SJSA1 (cell line): ENCODE measurements at places on chromosomes 6 and 20.
A peak's percentile ranks its signal among the peaks of the same experiment; 100 is the strongest.

DNA sequence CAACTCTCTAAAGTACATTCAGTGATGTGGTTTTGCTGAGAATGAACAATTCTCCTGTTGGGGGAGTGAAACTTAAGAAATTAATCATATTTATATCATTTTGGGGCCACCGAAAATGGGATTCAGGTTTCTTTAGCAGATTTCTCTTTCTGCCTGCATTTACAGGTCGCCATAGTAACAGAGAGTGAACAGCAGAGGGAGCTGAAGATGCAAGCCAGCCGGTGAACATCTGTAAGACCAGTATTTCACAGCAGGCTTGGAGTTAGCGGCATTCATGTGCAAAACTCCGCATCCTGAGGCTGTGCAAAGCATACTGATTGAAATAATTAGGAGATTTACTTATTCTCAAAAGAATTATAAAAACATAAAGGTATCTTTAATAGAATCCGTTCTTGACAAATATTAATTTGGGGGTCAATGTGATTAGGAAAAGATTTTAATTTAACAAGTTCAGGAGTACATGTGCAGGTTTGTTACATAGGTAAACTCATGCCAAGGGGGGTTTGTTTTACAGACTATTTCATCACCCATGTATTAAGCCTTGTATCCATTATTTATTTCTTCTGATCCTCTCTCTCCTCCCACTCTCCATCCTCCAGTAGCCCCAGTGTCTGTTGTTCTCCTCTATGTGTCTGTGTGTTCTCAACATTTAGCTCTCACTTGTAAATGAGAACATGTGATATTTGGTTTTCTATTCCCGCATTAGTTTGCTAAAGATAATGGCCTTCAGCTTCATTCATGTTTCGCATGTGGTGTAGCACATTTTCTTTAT, 17.8 kb upstream of the HSF2 start:
- peak; percentile 33 for DNase-seq

DNA sequence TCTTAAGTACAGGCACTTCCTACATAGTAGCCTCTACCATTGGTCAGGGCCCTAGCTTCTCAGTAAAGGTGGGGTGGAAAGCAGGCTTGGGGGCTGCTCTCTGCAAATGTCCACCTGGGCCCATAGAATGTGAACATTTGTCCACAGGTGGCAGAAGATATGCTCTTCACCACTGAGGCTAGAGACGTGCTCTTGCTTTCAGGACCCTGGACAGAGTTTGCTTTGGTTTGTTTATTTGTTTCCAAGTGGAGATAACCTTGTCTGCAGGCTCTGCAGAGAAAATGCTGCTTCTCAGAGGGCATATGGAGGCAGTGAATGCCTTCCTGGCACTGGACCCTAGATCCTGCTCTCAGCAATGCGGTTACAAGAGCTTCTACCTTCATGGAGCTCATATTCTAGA, 129.0 kb downstream of the F13A1 start:
- no peak for DNase-seq

DNA sequence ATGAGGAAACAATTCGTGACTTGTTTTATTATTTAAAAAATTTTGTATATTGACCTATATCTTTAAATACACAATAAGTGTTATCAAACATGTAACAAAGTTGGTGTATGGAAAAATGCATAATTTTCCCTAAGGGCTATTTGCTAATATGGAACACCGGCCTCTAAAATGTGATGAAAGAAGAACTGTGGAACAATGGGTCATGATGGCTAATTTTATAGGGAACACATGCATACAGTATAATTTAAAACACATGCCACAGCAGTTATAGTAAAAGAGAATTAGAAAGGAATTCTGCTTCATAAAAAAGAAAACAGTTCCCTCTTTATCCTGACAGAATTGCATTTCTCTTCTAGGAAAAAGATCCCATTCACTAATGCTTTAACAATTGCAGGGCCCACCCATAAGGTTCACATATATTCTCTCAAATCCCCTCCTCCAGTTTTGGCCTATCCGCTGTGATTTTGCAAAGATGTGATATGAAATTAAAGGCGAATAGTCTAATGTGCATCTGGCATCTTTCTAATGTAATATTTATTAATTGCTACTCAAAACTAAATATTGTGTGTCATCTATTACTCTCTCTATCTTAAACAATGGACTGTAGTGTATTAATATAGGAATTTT, 628.1 kb upstream of the CITED2 start:
- peak; percentile 56 for DNase-seq

DNA sequence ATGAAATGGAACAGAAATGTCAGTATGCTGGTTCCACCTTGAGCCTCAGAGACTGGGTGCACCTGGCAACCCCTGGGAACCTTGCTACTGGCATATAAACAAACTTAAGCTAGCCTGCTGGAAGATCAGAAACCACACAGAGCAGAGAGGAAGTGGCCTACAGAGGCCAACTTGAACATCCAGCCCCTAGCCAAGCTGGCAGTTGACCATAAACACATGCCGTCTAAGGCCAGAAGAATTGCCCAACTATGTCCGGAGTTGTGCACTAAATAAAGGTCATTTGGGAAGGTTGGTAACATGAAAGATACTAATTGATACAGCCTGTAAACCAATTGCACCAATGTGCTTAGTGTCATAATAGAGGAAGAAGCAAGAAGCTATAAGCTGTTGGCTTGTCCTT, 266.6 kb upstream of the BTBD3 start:
- DNase-seq, result no peak

DNA sequence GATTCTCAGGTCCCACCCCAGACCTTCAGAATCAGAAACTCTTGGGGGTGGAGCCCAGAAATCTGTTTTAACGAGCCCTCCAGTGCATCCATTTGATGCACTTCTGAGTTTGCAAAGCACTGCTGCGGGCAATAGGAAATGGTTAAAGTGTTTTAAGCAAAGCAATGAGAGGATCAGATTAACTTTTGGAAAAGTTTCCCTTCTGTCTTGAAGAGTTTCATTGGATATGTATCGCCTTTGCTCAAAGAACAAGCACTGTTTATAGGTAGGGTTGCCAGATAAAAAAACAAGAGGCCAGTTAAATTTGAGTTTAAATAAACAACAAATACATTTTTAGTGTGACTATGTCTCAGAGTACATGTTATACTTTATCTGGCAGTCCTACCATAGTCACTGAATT, 226.0 kb downstream of the BMP7 start:
- DNase-seq, result no peak

- no peak for DNase-seq
These were observed 116.8 kb upstream of the BEND6 start for GRCh38 chr6:56838016-56838555.

GRCh38 chr20:56465997-56466396, 2.4 kb upstream of the RTF2 start:
- DNase-seq, result no peak

DNA sequence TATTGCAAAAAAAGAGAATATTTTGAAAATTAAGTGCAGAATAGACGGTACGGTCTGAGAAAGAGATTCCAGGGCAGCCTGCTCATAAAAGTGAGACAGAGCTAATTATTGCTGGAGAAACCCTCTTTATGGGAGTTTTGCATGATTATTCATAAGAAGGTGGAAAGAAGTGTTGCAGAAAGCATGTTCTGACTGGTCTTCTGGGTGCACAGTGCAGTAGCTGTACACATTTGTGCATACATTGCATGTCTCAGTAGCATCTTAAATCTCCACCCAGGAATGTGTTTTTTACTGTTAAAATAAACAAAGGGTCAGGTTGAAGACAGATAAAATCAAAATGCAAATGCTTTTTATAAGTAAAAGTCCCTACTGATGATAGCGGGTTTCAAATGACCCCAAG, 1813.6 kb upstream of the DEFB115 start:
- DNase-seq, result no peak

- DNase-seq, result no peak
These were observed 145.7 kb downstream of the WDR27 start for GRCh38 chr6:169555971-169556617.

- no peak for DNase-seq
These were observed 147.4 kb upstream of the PRND start for GRCh38 chr20:4574356-4574690.

DNA sequence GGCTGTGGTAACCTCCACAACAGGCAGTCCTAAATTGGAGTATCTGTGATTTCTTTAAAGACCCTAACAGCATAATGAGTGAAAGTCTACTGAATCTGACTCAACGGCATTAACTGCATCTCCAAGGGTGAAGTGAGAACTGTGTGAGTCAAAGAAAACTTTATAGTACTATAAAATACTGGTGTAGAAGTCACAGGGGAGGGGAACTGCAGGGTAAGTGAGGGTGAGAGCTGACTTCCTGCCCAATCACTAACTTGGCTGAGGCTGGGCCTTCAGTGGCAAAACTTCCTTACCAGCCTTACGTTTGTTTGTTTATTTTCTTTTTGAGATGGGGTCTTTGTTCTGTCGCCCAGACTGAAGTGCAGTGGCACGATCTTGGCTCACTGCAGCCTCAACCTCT, 109.8 kb downstream of the PTPRK start:
- no peak for DNase-seq

DNA sequence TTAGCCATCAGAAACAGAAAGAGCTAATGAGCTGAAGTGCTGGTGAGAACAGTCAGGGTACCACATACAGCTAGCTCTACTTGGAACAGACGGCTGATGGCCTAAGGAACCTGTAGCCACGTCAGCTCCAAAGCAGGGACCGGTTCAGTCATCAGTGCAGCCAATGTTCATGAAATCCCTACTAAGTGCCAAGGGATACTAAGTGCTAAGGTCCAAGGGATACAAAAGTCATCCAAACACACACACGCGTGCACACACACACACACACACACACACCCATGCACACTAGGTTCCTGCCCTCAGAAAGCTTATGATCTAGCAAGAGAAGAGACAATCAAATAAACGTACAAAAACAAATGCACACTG, 53.6 kb downstream of the MAP3K5 start:
- DNase-seq, result no peak

DNA sequence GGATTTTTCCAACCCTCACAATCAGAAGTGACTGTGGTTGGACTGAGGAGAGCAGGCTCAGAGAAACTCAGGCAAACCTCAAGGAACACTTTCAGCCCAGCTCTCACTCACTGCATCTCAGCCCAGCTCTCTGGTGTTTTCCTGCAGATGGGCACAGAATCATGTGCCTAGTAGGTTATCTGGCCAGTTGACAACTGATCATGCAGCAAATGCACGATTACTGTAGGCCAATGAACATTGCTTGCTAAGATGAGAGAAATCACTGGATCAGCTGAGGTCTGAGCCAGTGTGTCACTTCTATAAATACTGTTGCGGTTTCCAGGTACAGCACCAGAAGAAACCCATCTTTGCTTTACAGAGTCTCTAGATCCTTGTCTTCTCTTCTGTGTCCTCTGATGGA, 540.5 kb downstream of the CD83 start:
- no peak for DNase-seq

- no peak for DNase-seq
These were observed 99.5 kb downstream of the IPCEF1 start for GRCh38 chr6:154257067-154257466.

GRCh38 chr20:43955062-43955749, 40.6 kb downstream of the TOX2 start:
- DNase-seq, result peak; percentile 91

DNA sequence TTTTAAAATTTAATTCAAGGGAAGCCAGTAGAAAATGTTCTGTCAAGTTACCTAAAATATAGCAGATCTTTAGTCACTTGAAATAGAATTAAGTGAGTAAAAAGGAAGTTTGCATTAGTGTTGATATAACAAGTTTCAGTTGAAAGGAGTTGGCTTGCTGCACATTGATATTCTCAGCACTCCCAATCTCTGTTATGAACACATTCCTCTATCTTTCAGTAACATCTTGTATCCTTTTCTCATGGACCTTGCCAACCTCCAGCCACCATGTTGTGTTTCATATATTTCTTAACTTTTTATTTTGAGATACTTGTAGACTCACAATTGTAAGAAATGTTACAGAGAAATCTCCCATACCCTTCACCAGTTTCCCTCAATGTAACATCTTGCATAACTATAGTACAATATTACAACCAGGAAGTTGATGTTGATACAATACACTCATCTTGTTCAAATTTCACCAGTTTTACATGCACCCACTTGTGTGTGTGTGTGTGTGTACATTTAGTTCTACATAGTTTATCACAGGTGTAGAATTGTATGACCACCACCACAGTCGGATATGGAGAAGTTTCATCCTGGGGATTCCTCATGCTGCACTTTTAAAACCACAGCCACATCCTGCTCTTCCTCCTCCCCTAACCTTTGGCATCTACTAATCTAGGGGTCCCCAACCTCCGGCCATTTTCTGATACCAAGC, 20.2 kb upstream of the PAQR8 start:
- no peak for DNase-seq

DNA sequence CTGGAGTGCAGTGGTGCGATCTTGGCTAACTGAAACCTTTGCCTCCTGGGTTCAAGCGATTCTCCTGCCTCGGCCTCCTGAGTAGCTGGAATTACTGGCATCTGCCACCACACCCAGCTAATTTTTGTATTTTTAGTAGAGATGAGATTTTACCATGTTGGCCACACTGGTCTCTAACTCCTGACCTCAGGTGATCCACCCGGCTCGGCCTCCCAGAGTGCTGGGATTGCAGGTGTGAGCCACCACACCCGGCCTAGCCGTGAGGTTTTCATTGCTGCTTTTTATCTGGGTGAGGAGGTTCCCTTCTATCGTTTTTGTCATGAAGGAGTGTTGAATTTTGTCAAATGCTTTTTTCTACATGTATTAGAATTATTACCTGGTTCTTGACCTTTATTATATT, 23.9 kb downstream of the SRC start:
- DNase-seq, result no peak

GRCh38 chr6:140379919-140380318, 1005.5 kb upstream of the CITED2 start:
- no peak for DNase-seq

DNA sequence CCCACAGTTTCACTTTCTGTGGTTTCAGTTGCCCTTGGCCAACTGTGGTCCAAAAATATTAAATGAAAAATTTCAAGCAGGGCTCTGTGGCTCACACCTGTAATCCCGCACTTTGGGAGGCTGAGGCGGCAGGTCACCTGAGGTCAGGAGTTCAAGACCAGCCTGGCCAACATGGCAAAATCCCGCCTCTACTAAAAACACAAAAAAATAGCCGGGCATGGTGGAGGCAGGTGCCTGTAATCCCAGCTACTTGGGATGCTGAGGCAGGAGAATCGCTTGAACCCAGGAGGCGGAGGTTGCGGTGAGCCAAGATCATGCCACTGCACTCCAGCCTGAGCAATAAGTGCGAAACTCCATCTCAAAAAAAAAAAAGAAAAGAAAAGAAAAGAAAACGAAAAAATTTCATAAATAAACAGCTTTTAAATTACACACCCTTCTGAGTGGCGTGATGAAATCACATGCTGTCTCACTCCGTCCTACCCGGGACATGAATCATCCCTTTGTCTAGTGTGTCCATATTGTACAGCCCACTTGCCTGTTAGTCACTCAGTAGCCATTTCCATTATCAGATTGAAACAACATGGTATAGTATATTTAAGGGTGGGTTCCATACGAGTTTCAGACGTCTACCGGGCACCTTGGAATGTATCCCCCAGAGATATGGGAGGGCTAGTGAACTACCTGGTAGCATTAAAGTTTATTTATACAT, 11.7 kb downstream of the PTPRK start:
- peak; percentile 84 for DNase-seq
